ENCODE measurements at places on chromosomes 6 and 20.

DNA sequence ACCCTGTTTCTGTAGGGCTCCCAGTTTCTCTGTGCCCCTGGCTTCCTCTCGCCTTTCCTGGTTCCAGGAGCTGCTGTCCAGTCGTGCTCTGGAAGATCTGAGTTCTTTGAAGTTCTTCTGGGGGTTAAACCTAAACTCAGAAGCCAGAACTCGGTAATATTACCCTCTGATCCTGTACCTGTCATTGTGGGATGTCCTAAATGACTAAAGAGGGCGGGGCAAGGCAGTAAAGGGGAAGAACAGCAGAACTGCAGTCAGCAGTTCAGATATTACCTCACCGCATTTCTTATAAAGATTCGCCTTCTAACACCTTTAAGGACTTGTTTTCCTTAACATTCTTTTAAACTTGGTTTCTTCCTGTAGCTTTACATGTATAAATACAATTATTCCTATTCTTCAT, 63.9 kb downstream of the FAM120B start:
- DNase-seq = no peak

DNA sequence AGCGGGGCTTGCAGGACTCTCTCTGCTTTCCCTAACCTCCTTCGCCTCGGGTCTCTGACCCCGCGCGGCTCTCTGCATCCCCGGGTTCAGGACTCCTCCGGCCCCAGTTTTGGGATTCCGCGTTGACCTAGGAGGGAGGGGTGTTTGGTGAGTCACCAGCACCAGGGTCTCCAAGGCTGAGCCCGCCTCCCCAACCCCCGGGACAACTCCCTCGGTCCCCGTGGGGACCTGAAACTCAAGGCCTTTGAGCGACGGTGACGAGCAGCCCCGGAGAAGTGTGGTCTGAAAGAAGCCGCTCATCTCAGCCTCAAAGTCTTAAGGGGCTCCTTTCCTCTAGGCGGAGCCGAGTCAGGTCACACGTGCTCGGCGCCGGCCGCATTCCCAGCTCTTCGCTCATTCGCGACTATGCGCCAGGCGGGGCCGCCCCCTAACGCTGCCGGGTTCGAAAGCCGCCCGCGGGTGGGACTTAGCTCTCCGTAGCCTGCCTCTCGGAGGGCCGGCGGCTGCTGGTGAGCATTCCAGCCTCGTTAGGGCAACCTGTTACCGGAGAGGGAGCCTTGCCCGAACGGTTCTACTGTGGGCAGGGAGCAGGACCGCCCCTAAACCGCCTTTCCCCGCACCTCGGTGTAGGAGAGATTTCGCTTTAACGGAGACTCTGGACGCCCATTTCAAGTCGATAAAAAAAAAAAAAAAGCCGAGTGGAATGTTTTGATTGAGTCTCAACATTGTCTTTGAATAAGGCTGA, 3.0 kb upstream of the PRDM13 start:
- DNase-seq = peak; percentile 27

DNA sequence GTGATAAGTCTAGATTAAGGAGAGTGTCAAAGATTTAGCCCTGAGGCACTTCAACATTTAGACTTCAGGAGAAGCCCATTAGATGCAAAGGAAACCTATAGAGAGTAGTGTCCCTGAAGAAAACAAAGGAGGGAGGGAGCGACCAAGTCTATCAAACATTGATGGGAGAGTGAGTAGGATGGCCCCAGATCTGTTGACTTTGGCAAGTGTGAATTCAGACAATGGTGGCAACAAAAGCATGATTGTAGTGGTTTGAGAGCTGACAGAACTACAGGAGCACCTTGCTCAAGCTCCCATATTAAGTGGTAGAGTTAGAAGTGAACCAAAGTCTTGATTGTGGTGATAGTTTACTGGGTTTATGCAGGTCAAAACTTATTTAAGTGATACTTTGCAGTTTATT, 979 bp upstream of the ABCF1 start:
- DNase-seq = no peak

GRCh38 chr20:4736875-4737274, 15.2 kb downstream of the PRND start:
- DNase-seq = no peak

DNA sequence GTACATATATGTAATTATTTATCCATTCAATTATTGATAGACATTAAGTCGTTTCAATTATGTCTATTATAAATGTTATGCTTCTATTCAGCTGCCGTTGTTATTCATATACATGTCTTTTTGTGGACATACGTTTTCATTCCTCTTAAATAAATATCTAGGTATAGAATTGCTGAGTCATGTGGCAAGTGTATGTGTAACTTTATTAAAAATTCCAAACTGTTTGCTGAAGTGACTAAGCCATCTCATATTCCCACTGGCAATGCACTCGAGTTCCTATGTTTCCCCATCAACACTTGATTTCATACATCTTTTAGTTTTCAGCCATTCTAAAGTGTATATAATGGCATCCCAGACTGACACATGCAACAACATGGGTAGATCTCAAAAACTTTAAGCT, 739.7 kb upstream of the POU3F2 start:
- no peak for DNase-seq

- no peak for DNase-seq
These were observed 527.8 kb upstream of the RNF217 start for GRCh38 chr6:124434421-124434820.

DNA sequence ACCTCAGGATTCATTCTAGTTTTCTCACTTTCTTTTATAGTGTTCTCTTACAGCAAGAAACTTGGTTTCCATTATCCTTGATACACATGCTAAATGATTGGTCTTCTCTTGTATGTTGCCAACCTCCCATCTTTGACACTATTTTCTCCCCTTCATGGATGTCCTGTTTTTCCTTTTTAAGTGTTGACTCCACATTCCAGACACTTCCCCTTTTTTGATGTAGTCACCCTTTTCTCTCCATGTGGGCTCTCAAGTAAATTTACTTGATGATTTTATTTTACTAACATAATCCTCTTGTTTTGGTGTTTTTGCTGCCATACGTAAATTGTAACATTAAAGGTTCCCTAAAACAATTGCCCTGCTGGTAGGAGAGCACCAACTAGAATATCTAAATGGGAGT, 148.1 kb downstream of the ZFAND3 start:
- no peak for DNase-seq

DNA sequence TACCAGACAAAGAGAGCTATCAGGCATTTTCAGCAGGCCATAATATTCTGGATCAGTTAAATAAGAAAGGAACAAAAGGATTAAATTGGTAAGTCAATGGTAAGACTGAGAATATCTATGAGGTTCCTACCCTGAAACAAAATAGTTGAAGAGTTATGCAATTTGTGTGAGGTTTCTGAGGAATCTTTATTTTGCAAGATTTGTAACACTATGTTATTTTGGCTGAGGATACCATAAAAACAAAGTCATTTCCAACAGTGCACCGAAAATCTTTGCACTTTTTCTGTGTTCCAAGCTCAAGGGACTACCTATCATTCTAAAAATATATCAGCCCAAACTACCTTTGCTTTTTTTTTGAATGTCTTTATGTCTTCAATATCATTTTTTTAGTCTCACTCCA, 383.3 kb upstream of the CITED2 start:
- DNase-seq = no peak

- DNase-seq = no peak
These were observed 6.6 kb upstream of the GUCA1B start for GRCh38 chr6:42201382-42201781.

DNA sequence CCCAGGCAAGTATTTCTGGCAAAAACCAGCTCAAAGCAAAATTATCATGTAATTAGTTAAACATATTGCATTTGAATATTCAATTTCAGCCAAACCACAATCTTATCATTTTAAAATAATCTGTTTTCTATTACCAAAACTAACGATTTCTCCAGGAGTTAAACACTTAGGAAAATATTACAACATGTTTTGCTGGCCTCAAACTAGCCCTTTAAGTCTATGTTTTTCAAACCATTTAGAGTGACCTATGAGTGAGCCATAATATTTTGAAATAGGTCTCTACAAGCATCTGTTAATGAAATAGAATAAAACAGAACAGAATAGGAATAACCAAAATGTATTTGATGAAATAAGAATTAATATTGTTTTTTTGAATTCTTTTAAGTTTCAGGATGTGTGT, 370.9 kb downstream of the COL12A1 start:
- DNase-seq = no peak

DNA sequence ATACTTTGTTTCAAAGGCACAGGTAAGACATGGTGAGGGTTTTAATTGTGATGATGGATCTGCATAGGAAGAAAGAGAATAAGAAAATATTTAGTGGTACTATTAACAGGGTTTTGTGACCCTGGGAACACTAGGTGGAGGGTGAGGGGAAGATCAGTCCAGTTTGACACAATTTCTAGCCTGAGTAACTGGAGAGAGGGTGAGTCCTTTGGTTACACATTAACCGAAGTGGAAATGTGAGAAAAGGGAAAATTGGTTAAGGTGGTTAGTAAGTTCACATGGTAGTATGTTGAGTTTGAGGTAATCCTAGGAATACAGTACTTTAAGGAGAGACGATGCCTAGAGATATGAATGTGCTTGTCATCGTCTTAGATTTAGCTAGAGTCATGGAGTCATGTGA, 54.8 kb upstream of the POU3F2 start:
- DNase-seq = no peak

DNA sequence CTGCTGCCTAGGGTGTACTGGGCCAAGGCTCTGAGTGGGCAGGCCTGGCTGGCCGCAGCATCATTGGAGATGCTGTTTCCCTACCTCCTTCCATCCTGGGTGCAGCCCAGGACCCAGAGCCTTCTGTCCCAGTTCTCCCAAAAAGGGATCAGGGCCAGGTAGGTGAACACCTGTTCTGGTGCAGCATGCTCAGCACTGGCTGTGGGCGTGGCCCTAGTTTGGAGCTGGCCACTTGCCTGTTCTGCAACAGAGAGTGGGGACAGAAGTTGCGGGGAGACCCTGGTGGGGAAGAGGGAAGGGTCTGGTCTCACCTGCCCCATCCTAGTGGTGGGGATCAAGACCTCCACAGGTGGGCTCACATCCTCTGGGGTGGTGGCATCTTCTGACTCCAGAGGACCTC, 1.4 kb upstream of the ARMC12 start:
- DNase-seq = no peak

DNA sequence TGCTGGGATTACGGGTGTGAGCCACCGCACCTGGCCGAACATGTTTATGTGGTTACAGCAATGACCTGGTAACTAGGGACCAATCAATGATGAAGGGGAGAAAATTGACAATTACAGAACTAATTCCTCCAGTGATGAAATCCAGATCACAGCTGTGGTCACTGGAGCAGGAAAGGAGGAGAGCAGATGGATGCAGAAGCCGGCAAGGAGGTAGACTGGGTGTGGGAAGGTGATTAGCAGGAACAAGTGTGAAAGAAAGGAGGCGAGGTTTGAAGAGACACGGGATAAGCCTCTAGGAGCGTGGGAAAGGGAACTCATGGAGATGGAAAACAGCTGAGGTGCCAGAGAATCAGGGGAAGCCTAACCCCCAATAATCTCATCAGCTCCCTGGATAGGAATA, 17.2 kb upstream of the SPAG4 start:
- DNase-seq = no peak

GRCh38 chr6:399785-400534, 8.4 kb downstream of the IRF4 start:
- peak; percentile 42 for DNase-seq

GRCh38 chr6:138805016-138805765, 9.3 kb downstream of the ECT2L start:
- no peak for DNase-seq

GRCh38 chr6:72954716-72955115, 270.6 kb downstream of the KHDC1L start:
- no peak for DNase-seq

GRCh38 chr20:34907616-34908469, 31.4 kb downstream of the ACSS2 start:
- DNase-seq = peak; percentile 9

GRCh38 chr6:169800116-169800667, 48.8 kb downstream of the ERMARD start:
- DNase-seq = no peak

GRCh38 chr20:41145821-41146620, 8.7 kb downstream of the PLCG1 start:
- no peak for DNase-seq

- peak; percentile 3 for DNase-seq
These were observed 87.5 kb downstream of the ZFP64 start for GRCh38 chr20:52103913-52104545.

- DNase-seq = no peak
These were observed 237.8 kb downstream of the LY86 start for GRCh38 chr6:6826095-6826901.

GRCh38 chr20:19947611-19948264, 69.4 kb upstream of the NAA20 start:
- DNase-seq = no peak

- no peak for DNase-seq
These were observed 251.1 kb upstream of the RAB32 start for GRCh38 chr6:146292506-146292905.

DNA sequence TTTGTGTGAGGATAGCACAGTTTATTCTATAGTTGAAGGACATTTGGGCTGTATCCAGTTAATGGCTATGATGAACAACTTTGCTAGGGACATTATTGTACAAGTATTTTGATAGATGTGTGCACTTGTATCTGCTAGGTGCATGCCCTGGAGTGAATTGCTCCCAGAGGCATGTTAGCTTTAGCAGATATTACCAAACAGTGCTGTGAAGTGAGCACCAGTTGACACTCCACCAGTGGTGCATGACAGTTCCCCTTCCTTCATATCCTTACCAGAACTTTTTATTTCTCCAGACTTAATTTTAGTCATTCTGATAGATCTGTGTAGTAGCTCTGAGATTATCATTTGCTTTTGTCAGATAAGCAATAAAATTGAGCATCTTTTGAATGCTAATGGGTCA, 48.9 kb upstream of the ENPP5 start:
- DNase-seq = no peak

GRCh38 chr6:73079978-73080377, 145.3 kb downstream of the KHDC1L start:
- no peak for DNase-seq

DNA sequence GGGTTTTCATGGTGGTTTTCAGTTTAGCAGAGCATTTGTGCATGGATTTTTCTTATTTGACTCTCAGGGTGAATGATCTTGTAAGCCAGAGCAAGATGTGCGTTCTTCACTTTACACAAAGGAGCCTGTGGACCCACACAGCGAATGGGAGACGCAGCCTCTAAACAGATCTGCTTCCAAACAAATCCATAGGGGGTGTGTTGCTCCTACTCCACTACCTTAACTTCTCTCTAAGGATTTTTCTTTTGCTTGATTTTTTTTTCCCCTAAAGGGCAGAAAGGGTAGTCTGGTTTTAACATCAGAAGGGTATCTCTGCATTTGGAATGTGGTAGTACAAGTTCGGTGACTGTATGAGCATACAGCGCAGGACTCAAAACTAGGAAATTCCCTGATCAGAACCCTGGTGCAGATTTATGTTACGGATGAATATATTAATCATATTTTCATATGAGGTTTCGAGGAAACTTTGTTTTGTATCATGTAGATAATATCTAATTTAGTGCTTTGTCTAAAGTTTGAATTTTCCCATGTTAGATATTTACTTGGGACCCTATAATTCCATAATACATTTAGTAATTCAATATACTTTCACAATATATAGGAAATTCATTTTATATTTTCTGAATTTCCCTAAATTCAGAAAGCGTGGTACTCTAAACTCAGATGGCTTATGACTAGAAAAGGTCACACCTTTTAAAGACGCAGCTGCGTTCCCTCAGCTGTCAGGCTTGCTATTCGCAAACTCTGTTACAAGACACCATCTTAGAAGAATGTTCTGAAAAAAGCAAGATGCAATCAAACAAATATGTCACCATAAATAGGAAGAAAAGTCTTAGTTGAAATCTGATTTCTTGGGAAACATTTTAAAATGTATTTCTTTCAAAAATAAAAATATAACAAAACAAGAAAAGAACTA, 196.9 kb downstream of the TMEM242 start:
- DNase-seq = no peak

- no peak for DNase-seq
These were observed 10.9 kb upstream of the CD93 start for GRCh38 chr20:23096986-23097520.

GRCh38 chr6:32082478-32082877, 26.7 kb downstream of the TNXB start:
- no peak for DNase-seq

Measured in CD4-positive, alpha-beta T cell treated with Interleukin-6 for 4 hours (primary cell).